ENCODE measurements at places on chromosomes 6 and 20.

DNA sequence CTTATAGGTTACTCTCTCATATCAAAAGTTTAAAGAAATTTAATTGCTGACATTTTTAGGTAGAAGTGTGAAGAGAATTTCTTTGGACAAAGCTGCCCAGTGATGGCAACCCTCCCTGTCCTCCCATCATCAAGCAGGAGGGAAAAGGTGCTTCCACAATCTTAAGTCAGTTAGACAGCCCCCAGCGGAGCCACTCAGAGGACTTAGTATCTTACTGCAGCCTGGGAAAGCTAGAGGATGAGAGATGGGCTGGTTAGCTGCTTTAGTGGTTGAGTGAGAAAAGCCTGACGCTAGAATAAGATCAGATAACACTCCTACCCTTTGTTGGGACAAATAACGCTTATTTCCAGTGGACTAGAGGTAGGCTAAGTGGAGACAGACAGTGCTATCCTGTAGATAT, 227.1 kb downstream of the RFPL4B start:
- no peak for DNase-seq

GRCh38 chr6:82118150-82118562, 129.4 kb downstream of the IBTK start:
- no peak for DNase-seq

DNA sequence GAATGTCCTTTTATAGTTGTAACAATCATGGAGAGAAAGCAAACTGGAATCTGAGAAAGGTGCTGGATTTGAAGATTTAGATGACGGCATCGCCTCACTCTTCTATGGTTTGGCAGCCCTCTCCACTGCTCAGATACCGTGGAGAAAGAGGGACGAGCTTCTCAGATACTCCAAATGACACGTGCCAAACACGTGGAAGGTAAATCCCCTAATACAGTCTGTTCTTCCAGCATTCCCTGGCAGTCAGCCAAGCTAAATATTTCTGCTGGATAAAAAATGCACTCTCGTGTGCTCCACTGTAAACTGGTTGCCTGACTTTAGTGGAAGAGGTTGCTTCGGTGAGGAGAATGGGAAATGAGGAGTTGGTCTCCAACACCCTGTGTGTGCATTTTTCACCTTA, 16.7 kb upstream of the PRDM1 start:
- DNase-seq: no peak

DNA sequence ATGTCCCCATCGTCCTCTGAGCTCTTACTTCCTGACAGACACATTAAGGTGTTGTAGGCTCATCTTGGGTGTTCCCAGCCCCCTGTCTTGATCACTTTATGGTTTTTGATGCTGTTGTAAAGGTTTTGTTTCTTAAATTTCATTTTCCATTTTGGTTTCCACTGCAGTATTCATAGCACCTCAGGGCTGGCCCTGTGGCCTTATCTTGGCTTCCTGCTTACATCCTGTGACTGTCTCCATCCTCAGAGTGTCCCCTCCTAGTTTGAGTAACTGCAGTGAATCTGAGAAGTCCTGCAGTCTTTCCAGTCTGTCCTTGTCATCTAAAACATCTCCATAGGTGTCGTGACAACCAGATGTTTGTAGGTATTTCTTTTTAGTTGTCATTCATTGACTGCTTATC, 50.9 kb downstream of the JARID2 start:
- DNase-seq: no peak

DNA sequence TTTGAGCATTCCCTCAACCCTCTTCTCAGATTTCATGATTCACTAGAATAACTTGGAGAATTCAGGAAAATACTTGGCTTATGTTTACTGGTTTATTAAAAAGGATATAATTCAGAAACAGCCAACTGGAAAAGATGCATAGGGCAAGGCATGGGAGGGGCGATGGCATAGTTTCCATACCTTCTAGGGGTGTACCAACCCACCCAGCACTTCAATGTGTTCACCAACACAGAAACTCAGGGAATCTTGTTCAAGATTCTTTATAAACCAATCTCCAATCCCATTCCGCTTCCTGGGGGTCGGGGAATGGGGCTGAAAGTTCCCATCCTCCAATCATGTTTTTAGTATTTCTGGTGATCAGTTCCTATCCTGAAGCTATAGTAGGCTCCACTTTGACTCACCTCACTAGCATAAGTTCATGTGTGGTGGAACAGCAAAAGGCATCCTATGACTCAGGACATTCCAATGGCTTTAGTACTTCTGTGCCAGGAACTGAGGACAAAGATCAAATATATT, 164.4 kb downstream of the SIM1 start:
- DNase-seq: peak; percentile 93

GRCh38 chr6:151806757-151807512, 547 bp upstream of the ESR1 start:
- DNase-seq: no peak

- DNase-seq: no peak
Measured at GRCh38 chr20:32509639-32510066, 75.5 kb downstream of the NOL4L start.

DNA sequence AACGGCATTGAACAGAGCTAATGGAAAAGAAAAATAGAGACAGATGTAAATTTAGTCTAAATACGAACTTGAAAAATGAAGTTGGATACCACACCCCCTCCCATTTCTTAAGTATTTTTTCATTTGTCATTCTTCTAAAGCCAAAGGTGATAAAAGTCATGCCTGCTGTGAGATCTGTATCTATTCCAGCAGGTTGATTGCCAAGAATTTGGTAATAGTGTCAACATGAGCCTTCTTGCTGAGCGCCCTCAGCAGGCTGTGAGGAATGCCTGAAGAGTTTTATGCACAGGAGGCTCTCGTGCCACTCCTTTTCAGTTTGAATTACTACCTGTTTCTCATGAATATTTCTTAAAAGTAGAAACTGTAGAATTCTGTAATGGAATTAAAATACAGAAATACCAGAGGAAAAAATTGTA, 165.4 kb downstream of the QKI start:
- DNase-seq: no peak

DNA sequence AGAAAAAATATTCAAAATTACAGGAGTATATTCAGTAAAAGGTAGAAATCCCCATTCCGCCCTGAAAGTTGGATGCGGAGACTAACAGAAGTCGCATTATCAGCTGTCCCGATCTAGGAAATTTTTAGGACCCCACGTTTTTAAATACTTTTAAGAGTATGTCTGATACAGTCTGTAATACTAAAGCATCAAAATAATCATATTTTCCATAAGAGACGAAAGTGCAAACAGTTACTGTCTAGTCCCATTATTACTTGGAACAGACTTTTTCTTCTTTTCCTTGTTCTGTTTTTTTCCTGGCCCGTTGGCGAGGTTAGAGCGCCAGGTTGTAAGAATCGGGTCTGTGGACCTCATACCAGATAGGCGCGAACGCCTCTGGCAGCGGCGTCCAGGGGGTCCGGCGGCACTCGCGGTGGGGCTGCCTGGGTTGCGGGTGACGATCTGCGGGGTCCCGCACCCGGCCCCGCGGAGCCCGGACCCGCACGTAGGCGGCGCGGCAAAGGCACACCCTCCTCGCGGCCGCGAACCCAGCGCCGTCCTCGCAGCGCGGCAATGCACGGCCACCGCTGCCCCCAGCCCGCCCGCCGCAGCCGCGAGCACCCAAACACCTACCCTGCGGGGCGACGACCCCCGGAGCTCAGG, 460 bp downstream of the PLAGL1 start:
- DNase-seq: no peak

DNA sequence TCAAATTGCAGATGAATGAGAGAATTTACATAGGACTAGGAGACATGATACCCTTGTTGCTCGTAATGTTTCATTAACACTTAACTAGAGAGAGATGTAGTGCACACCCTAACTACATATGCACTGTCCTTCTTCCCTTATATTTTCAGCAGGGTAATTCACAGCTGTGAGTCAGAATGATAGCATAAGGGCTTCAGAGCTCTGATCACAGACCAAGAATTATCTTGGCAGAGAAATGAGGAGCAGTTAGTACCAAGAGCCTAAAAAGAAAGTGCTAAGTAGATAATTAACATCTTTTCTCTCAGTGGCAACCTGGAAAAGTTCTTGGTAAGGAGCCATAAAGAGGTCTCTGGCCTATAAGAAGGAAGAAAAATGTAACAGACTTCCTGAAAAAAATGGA, 35.8 kb downstream of the GRIK2 start:
- no peak for DNase-seq

DNA sequence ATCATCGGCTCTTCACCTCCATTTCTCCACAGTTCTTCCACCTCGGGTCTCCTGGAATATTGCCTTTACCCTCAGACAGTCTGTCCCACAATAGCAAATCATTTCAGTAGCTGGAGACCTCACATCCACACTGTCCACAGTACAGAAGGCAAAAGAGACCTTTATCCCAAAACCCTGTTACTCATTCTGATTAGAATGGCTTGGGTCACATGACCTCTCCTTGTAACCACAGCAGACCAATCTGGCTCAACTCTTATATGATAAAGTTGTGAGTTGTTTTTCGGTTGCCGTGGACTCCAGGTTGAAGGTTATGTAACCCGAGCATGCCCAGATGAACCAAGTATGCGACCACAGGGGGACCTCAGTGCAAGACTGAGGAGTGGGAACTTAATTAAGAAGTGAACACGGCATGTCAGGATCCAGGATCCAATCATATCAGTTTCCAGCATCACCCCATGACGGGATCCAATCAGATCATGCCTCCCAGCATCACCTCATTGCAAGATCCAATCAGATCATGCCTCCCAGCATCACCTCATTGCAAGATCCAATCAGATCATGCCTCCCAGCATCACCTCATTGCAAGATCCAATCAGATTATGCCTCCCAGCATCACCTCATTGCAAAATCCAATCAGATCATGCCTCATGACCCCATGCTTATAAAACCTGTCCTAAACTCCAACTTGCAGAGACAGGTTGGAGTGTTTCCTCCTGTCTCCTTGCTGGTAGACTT, 68.7 kb downstream of the LY86 start:
- no peak for DNase-seq

DNA sequence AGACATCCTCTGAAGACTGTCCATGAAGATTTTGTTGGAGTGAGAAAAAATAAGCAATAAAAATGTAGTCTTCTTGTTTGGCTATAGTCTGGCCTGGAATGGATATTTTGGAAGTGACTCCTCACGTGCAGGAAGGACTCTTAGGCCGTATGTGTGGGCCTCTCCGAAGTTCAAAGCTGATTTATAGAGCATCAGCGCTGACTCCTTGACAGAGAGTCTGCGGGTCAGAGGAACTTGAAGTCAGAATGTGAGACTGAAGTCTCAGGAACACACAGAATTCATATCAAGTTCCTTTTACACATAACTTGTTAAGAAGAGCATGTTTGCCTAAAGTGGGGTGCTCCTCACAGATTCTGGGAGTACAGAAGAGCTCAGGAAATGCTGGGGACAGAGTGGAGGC, 36.1 kb downstream of the EDN3 start:
- DNase-seq: no peak

Measured in epithelial cell of prostate (primary cell).